Mesendoderm (in vitro differentiated cells): ENCODE measurements at places on chromosomes 12 and 14.
A peak's percentile ranks its signal among the peaks of the same experiment; 100 is the strongest.

DNA sequence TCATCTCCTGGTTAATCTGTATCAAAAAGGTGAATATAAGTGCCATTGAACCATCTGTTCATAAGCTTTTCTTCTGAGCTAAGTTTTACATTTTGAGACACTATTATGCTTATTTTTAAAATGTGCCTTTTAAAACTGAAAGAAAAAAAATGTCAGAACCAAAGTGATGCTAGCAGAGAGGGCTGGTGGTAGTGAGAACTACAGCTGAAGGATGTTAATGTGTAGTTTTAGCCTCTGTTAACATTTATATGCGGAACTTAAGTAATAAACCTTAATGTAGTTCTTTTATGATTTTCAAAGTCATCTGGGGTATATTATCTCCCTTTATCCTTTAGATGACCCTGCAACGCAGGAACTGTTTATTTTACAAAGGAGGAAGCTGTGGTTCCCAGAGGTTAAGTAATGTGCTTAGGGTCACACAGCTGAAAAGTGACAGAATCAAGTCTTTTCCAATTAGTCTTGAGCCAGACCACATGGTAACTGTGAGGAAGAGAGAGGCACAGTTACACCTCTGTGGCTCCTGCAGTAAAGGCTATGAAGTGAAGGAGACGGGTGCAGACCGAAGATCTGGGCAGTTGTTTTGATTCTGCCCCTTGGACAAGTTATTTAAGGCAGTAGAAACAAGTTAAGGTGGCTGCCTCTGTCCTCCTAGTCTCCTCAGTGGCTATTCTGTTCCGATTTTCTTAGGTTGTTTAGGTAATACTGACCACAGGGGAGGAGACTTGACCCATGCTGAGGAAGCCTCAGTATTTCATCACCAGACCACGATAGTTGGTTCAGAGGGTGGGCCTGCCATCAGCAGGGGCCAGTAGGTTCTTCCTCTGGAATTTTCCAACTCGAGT is 23.9 kb downstream of the GNG2 start:
- DNase-seq, result peak; percentile 13

DNA sequence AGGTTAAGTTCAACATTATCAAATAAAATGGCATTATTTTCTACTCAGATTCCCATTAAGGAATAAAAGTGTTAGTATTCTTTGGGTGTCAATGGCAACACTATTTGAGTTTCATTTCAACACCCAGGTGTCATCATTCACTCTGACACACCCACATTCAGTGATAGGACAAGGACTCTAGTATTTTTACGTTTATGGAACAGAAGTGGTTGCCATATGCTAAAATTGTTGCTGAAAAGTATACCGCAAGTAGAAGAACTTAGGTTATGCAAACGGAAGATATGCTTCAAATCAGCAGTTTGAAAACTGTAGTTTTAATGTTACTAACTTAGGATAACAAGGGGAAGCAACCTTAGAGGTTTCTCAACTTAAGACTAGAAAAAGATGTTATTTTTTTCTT is 20.0 kb upstream of the SGPP1 start:
- DNase-seq, result no peak

DNA sequence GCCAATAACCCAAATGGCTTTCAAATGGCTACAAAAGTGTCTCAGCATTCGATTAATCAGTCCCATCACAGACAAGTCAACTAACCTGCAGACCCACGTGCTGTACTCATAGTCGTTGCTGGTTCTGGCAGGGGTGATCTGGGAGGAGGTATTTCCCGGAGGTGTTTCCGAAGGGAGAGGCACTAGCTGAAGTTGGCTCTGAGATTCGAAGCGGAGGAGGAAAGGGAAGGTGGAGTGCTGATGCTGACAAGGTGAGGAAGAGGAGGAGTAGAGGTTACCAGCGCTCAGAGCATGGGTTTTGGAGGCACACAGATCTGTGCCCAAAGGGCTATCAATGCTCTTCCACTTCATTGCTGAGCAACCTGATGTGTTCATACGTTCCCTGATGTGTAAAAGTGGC is 20.5 kb upstream of the COL2A1 start:
- DNase-seq, result no peak

DNA sequence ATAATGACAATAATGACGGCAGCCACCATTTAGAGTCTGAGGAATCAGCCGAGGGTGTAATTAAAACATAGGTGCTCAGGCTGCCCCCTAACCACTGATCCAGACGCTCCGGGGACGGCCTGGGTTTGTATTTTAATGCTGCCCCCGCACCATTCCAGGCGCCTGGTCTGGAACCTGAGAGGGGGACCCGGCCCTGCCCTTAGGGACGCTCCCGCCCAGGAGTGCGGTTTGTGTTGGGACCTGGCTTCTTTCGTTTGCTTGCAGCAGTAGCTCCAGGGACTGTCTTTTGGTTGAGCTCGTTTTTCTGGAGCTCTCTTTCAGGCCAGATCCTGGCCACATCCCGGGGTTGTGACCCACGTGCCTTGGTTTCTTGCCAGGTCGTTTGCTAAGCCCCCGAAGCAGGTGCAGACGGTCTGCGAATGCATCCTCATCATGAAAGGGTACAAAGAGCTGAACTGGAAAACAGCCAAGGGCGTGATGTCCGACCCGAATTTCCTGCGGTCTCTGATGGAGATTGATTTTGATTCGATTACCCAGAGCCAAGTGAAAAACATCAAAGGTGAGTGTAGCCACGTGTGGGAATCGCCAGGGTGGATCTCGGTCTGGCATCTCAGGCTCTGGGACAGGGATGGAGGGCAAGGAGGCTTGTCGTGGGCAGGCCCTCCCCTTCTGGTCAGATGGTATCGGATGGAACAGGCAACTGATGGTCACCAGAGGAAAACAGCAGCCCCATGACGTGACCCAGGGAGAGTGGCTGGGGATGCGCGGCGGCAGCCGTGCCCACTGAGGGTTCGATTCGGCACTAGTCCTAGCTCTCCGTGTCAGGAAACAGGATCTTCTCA is 63.5 kb downstream of the CCDC92 start:
- DNase-seq, result no peak

DNA sequence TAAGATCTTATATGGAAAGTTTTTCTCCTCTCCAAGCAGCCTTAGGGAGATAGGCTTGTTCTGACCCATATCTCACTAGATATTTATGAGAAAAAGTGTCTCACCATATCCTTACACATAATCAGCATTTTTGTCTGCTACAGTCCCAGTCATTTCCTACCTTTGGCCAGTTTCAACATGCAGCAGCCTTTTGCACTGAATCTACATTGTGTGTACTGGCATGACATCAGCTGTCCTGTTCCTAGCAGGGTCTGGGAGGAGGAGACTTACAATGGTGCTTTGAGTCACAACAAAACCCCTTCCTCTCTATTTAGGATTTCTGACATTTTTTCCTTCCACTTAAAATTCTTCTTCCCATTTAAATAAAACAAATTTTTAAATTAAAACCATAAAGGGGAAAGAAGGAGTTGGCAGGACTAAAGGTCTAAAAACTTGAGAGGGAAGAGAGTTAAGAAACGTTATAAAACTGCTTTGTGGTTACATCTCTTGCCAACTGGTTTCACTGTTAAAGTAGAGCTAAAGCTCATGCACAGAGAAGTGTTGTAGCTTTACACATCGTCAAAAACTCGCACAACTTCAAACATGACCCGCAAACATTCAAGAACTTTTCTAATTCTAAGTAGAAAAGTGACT is 53.3 kb upstream of the CERS5 start:
- peak; percentile 47 for DNase-seq

DNA sequence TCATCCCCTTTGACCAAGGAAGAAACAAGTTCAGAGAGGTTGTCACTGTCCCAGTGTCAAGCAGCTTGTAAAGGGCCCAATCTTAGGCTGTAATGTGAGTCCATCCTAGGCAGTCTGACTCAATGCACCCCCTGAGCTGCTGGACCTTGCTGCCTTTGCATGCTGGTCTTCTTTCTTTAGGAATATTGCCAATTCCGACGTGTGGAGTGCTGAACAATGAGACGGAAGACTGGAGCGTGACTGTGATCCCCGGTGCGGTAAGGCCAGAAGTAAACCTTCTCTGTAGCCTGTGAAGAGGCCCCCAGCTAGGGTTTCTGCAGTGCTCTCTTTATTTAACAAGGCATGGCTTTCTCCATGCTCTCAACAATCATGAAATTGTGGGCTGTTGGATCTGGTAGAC is 963 bp downstream of the TCTN2 start:
- no peak for DNase-seq

- no peak for DNase-seq
Measured at GRCh38 chr12:104695453-104696148, 238.9 kb downstream of the CHST11 start.

DNA sequence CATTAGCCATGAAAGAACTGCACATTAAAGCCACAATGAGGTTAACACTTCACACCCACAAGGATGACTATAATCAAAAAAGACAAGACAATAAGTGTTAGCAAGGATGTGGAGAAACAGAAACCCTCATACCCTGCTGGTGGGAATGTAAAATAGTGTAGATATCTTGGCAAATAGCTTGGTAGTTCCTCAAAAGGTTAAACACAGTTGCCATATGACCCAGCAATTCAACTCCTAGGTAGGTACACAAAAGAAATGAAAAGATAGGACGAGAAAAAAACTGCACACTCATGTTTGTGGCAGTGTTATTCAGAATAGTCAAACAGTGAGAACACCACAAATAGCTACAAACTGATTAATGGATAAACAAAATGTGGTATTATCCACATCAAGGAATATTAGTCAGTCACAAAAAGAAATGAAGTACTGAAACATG is 93.5 kb downstream of the ATXN2 start:
- DNase-seq, result peak; percentile 15
